ENCODE measurements at places on chromosomes 4 and X.

DNA sequence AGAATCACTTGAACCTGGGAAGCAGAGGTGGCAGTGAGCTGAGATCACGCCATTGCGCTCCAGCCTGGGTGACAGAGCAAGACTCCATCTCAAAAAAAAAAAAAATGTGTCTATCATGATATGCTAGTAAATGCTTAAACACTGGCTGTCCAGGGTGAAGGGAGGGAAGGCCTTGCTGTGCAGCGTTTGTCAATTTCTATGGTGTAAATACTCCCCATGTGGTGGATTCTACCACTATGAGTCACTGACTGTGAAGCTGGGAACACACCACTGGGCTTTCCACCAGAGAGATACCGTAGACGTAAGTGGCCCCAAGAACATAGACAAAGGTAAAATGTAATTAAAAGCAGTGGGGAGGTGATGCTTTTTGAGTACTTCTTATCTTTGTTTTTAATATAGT, 51.3 kb upstream of the LEF1 start:
- no peak for DNase-seq

DNA sequence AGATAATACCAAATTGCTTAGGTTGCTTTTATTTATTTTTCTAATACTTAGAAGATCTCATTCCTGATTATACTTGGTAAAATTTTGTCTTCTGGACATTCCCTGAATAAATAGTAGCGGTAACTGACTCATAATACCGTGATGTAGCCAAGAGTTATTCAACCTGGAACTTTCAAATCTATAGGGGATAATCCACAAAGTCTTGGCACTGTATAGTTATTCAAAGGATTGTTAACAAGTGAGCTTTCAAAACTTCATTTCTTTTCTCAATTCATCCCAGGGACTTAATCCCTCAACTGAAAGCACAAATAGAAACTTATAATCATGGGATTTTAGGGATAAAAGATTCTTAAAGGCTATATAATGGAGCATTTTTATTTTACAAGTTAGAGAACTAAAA, 1383.3 kb downstream of the FAM133A start:
- DNase-seq, result no peak

- no peak for DNase-seq
Measured at GRCh38 chr4:146545102-146545501, 23.4 kb upstream of the SLC10A7 start.

DNA sequence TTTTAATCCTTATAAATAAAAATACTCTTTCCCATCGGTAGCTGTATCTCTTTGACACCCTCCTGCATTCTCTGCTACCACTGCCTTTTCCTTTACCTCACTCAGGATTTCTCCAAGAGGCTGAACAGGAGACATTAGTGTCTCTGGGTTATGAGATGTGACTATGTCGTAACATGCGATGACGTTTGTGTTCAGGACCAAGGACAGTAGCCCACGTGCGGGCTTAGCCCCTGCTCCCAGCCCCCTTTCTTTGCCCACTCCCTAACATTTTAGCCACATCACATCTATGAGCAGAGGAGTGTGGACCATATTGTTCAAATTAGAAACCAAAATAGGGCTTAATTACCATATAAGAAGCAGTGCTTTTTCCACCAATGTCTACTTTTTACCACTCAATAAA, 369.3 kb downstream of the FBXW7 start:
- DNase-seq, result no peak

GRCh38 chrX:39335513-39336235, 534.4 kb downstream of the MID1IP1 start:
- DNase-seq, result no peak

- DNase-seq, result no peak
Measured at GRCh38 chr4:106367072-106367471, 1.5 kb downstream of the GIMD1 start.

DNA sequence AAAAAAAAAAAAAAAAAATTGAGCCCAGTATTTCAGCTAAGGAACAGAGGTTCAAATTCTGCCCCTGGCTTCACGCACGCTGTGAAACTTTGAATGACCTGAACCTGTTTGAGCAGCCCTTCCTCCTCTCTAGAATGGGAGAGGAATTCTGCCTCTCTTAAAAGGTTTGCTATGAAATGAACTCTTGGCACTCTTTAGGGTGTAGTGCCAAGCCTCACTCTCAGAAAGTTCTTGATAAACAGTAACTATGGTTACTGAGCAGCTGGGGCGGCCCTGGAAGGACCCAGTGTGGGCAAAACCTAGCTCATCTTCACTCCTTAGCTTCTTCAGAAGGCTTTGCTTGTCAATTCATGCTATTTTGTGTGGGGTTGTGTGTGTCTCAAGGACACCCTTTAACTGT, 73.7 kb downstream of the GEMIN8 start:
- no peak for DNase-seq

GRCh38 chr4:138927072-138927471, 88.5 kb upstream of the NOCT start:
- no peak for DNase-seq

- no peak for DNase-seq
Measured at GRCh38 chr4:3365326-3365725, 72.5 kb downstream of the RGS12 start.

All from amniotic stem cell (primary cell).